ENCODE measurements at places on chromosomes 4 and X.

DNA sequence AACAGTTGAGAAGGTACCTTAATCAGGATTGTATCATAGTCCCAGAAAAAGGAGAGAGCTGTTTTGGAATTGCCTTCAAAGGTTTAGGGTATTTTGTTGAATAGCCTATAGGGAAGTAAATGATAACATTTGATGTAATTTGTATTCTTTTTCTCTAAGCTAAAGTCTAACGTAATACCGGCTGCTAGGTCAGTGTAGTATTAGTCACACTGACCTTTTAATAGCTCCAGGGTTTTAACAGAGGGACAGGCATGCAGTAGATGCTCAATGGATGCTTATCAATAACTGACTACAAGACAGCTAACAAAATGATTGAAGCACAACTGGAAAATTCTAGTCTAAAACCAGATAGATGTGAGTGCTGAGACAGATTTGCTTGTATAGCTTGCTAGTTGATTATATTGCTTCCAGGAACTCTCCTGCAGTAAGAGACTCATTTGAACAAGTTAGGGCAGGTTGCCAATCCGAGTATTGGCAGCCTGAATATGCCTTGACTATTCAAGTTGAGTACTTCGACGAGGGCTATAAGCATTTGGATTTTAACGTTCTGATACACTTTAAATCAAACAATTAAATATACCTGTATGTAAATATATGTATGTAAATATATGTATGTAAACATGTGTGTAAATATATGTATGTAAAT lies 16.5 kb upstream of the PNPLA4 start:
- peak; percentile 21 for DNase-seq

- DNase-seq = no peak
Measured at GRCh38 chr4:109801895-109802319, at the start of gene CFI. TSS of gene CFI (minus strand) at chr4:109801999. CDS start at chr4:109801971, 28 bp downstream.

GRCh38 chr4:104967034-104967401 lies 179.7 kb upstream of the TET2 start:
- DNase-seq = no peak

GRCh38 chr4:111602848-111603247 lies 542.4 kb upstream of the FAM241A start:
- DNase-seq = no peak

- DNase-seq = no peak
Measured at GRCh38 chr4:98510757-98511517, 147.5 kb downstream of the TSPAN5 start.

- DNase-seq = no peak
Measured at GRCh38 chr4:79584902-79585301, 176.9 kb upstream of the GK2 start.

DNA sequence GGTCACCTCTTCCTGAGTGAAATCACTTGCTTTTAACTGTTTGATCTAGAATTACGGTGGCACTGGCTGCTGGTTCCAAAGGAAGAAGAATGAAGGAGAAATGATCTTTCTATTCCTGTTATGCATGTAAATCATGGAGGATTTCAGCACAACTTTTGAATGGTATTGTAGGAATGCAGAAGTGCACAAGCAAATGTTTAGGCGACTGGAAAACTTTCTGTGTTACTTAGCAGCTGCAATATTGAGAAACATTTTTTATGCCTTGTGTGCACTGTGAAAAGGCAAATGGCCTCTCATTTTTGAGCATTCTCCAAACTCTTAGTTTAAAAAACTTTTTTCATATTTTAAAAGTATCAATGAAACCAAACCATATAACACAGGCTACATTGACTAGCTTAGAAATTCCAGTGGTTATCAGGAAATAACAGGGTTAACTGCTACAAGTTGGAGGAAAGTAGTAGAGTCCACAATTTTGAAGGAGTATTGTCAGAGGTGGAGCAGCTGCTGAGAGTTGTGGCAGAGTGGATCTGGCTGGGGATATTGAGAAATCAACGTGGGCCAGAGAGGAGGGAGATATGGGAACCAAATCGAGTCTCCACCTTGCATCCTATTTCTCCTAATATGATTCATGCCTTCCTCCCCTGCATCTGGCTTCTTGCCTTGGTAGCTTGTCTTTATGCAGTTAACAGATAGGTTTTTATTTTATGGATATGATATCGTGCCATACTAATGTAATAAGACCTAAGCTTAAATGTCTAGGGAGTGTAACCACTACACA lies 32.0 kb upstream of the FHL1 start:
- no peak for DNase-seq

GRCh38 chr4:103497692-103498091 lies 222.1 kb downstream of the TACR3 start:
- no peak for DNase-seq

- no peak for DNase-seq
Measured at GRCh38 chr4:23213198-23213597, 520.5 kb downstream of the GBA3 start.

DNA sequence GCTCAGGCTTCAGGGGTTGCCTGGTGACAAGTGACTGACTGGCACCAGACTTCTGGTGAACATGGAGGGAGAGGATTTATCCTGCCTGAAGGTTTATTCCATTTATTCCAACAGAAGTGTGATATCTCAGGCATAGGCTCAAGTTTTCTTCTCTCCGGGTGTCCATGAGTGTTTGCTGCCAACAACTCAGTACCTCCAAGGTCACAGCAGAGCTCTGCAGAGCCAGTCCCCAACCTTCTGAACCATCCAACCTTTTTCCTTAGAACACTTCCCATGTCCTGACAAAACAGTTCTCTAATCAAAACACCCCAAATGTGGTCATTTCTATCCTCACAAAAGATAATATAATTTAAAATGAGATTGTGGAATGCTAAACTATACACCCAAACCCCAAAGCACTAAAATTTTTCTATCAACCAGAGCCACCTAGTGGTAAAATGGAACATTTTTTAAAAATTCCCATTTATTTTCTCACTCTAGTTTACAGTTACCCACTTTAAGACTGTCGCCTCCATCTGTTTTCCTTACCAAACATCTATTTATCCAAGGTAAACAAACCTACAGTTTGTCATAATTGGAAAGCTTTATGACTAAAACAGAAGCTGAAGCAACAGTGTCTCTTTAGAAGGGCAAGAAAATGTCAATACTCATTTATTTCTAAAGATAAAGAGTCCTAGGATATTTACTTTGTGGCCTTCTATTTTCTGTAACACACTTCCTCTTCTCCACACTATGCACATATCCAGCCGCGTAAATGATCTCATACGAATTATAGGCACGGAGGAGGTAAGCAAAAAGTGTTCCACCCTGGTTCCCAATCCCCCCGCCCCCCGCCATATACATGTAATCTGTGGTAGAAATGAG lies 39.5 kb downstream of the TMEM154 start:
- no peak for DNase-seq

DNA sequence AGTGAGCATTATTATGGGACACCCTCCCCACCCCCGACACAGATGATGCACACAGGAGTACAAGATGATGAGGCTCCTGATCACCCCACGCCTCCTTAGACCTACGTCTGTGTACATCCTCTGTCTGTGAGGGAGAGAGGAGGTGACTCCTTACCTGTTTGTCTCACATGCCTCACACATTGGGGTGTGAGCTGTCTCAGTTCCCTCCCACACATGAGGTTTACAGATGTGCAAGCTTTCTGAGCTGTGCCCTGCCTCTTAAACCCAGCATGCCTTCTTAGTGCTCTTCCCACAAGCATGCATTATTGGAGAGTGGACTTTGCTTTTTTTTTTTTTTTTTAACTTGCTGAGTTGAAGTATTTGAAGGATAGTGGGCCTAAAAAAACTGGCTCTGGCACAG lies 76.7 kb downstream of the CLCN5 start:
- DNase-seq = no peak

DNA sequence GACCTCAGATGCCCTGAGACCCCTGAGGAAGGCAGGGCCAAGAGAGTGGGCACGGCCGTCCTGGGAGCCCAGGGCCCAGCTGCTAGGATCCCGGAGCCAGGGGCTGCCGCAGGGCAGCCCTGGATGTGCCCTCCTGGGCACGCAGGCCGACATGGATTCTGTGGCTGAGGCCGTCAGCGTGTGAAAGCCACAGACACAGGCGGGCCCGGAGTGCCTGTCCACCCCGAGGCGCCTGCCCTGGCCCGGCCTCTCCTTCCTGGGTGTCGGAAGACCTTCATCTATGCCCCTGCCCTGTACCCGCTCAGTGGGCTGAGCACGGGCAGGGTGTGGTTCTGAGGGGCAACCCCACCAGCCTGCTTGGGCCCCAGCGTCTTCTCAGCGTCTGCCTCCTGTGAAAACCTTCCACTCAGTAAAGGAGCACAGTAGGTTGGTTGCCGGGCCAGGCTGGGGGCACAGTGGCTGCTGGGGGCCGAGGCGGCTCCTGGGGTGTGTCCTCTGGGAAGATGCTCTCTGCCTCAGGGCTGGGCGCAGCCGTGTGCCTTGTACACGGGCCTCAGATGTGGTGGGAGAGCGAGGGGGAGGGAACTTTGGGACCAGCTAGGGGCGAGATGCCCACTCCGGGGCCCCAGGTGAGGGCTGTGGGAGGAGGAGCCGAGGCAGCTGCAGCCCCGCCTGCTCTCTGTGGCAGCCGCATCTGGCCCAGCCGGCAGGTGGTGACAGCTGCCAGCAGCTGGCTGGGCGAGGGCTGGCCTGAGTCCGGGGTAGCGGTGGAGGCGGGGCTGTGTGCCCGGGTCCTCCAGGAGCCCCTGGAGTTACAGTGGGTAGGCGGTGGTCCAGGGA lies 20.8 kb downstream of the FGFRL1 start:
- no peak for DNase-seq

- DNase-seq = peak; percentile 59
Measured at GRCh38 chr4:140426610-140427105, 790 bp downstream of the CLGN start.

DNA sequence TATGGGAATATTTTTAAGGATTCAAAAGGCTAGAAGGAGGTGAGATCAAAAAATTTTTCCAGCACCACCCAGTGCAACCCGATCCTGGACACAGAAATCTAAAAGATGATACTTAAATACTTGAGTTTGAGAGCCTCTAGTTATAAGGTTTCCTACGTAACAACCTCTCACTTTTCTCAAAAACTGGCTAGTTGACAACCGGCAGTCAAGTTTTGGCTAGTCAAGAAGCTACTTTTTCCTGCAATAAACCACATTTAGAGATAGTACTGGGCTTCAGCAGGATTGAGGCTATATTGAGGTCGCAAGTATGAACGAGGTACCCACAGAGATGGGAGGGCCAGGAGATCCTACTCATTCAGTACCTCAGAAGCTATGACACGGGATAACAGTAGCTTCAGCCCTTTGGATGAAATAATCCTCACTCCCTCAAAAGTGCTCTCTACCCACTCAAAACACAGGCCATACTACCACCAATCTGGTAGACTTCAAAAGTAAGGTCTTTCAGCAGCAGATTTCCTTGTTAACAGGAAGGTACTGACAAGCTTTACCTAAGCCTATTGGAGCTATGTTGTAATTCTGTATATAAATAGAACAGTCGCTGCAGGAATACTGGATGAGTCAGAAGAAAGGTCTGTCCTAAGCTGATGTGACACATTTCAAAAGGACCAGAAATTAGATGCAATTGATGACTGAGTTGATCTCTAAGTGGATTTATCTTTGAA lies 1.5 kb upstream of the TSPAN5 start:
- no peak for DNase-seq

GRCh38 chr4:148216866-148217814 lies 225.1 kb downstream of the NR3C2 start:
- no peak for DNase-seq

Data from NCI-H1092 (cell line).